A172 (cell line): ENCODE measurements at places on chromosomes 6 and 20. TPM values are rescaled to one million over a fixed set of nuclear protein-coding genes. Genes with fewer than 3 reads are reported as not detected.

The HTR1B gene
- total RNA-seq, result not detected in 2 replicates

- no peak for DNase-seq
Observed at GRCh38 chr6:31368461-31368860, 11.5 kb upstream of the HLA-B start.

The LRRN4 gene
- 0.26 and 0.86 TPM in 2 replicates for total RNA-seq

- no peak for DNase-seq
Observed at GRCh38 chr20:53981130-53981529, 89.3 kb downstream of the BCAS1 start.

- no peak for DNase-seq
Observed at GRCh38 chr6:105935416-105935815, 150.7 kb upstream of the PRDM1 start.

DNA sequence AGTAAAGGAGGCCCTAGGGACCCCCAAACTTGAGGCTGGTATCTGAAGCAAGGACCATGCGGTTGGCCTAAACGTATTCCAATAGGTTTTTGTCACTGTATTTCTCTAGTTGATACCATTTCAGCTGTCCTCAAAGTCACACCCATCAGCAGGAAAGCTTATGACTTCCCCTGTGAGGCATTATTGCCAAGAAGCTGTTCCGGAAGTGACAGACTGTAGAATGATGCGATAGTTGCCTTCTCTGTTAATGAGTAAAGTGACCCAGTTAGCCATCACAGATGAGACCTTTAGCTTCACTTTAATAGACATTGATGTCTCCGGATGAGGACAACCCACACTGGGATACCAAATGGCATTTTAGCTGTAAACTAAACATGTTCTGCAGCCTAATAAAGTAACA lies 147.9 kb downstream of the RNGTT start:
- no peak for DNase-seq

The TMX4 gene
- total RNA-seq, result 20.3 and 26.7 TPM in 2 replicates

The C20orf144 gene
- 0.05 TPM in 1 of 2 replicates, not detected in the other for total RNA-seq

The CRISP3 gene
- not detected in 2 replicates for total RNA-seq

DNA sequence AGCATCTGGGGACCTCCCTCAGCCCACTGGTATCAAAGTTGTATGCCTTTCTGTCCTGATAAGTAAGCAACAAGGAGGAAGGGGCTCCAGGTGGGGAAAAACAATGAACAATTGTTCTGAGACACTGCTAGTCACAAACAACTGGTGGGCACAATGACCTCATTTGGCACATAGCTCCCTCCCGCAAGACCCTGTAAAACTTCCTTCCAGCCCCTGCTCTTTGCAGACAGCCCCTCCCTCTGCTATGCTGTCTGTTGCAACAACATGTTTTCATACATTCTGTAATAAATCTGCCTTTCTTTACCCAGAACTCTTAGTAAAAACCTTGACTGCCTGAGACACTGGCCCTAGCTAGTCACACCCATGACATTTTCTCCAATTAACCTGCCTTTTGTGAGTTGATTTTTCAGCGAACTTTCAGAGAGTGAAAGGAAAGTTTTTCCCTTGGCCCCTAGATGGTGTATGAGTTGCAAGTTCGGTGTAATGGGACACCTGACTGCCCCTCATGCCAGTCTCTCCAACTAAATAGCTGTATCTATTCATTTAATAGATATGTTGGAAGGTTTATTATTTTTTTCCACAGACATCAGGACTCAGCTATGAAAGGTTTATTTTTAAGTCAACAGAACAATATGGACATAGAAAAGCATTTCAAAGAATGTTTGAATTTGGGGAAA lies 142.3 kb upstream of the SLC22A16 start:
- DNase-seq, result peak; percentile 17

DNA sequence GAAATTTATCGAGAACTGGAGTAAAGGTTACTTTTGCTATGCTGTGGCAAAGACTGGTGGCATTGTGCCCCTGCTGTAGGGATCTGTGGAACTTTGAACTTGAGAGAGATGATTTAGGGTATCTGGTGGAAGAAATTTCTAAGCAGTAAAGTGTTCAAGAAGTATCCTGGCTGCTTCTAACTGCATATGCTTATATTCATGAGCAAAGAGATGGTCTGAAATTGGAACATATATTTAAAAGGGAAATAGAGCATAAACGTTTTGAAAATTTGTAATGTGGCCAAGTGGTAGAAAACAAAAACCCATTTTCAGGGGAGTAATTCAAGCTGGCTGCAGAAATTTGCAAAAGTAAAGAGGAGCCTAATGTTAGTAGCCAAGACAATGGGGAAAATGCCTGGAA lies 12.3 kb upstream of the UFL1 start:
- DNase-seq, result no peak

The MAS1 gene
- total RNA-seq, result not detected in 2 replicates

The TFB1M gene
- 17.9 and 23.0 TPM in 2 replicates for total RNA-seq

The PTK6 gene
- 2.0 and 2.4 TPM in 2 replicates for total RNA-seq

DNA sequence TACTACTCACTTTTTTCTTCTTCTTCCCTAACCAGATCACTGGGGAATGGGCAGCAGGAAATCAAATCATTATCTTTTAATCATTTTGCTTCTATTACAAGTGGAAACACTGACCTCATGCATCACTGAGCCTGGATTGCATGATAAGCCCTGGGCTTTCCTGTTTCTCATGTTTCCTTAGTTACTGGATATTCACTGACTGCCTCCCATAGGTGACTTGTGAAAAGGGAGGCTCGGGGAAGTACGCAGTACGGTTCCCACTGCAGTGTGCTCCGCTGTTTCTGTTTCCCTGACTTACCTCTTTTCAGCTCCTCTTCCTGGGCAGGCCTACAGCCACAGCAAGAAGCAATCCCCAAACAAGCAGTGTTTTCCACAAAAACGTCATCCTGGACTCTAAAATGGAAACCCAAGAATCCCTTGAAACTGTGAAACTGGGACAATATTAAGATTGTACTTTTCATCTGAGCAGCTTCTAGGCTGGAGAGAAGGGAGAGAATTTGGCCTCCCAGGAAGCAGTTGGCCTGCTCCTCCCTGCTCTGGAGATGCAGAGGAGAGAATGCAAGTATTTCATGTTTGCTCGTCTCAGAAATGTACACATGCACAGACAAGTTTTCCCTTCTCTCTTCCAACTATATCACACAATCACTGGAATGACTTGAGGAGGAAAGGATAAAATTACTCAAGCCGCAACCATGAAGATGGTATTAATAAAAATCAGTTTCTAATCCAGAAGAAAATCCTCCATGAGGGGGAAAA lies 13.1 kb downstream of the BTNL2 start:
- no peak for DNase-seq

The OPRL1 gene
- total RNA-seq, result 0.81 and 1.2 TPM in 2 replicates

- DNase-seq, result no peak
Observed at GRCh38 chr20:17934141-17934862, 34.3 kb downstream of the SNX5 start.

DNA sequence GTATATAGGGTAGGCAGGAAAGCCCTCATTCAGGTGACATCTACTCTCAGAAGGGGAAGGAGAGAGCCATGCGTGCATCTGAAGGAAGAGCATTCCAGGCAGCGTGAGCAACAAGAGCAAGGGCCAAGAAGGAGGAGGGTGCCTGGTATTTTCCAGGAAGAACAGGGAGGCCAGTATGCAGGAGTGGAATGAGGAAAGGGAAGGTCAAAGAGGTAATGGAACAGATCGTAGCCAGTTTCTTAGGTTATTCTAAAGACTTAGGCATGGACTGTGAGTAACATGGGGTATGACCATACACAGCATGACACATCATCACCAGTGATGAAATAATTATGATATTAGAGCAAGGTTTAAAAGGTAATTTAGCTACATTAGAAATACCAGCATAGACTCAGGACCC lies 24.1 kb downstream of the ALDH8A1 start:
- DNase-seq, result no peak

DNA sequence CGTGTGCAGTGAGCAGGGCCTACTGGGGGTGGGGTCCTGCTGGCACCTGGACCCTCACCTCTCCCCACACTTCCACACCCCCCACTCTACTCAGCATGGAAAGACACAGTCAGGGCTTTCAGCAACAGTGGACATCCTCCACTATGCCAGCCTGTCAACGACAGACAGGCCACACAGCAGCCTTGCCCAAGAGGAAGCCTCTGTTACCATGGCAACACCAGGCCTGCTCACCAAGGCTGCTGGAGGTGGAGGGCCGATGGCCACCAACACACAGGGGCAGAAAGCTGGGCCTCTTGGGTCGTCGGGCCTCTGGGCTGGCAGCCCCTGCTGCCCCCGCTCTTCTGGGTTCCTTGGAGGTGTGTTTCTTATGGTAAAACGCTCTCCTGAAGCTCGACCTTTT lies 13.6 kb downstream of the BNIP5 start:
- DNase-seq, result no peak

- peak; percentile 53 for DNase-seq
Observed at GRCh38 chr6:140661691-140662090, 1287.2 kb upstream of the CITED2 start.

The CRIP3 gene
- not detected in 2 replicates for total RNA-seq

The MTO1 gene
- total RNA-seq, result 25.7 and 26.7 TPM in 2 replicates

- DNase-seq, result no peak
Observed at GRCh38 chr20:9574776-9575175, 60.4 kb downstream of the LAMP5 start.

- DNase-seq, result peak; percentile 16
Observed at GRCh38 chr6:26538572-26538902, 371 bp downstream of the HMGN4 start.

DNA sequence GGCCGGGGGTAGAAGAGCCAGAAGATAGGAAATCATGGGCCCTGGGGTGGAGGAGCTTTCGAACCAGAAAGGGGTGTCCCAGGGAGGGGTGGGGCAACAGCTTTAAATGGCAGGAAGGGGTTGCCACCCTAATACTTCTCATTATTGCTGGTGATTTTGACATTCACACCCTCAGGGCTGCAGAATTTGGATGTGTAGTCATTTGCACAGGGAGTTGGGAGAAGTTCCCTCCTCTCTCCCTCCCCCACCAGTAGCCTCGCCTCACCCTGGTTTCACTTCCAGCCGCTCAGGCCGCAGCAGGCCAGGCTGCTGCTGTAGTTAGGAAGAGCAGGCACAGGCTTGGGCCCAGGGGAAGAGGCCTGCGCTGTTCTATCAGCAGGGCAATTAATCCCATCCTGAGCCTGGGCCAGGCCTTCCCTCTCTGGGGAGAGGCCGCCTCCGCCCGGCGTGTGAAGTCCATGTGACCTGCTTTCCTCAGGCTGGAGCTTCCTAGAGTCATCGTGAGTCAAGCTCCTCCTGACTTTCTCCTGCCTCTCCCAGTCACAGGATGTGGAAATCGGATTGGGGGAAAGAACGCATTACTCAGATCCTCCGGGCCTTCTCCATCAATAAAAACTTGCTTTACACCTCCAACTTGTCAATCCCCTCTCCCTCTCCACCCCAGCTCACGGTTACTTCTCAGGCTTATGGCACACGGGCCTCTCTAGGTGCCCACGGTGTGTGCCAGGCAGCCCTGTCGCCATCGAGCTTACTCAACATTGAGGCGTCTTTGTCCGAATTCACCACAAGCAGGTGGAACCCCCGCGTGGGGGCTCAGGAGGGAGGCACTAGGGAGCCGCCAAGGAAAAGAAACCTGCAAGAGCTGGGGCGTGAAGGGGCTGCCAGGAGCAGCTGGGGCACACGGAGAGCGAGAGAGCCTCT lies 7.8 kb downstream of the ADTRP start:
- peak; percentile 98 for DNase-seq

DNA sequence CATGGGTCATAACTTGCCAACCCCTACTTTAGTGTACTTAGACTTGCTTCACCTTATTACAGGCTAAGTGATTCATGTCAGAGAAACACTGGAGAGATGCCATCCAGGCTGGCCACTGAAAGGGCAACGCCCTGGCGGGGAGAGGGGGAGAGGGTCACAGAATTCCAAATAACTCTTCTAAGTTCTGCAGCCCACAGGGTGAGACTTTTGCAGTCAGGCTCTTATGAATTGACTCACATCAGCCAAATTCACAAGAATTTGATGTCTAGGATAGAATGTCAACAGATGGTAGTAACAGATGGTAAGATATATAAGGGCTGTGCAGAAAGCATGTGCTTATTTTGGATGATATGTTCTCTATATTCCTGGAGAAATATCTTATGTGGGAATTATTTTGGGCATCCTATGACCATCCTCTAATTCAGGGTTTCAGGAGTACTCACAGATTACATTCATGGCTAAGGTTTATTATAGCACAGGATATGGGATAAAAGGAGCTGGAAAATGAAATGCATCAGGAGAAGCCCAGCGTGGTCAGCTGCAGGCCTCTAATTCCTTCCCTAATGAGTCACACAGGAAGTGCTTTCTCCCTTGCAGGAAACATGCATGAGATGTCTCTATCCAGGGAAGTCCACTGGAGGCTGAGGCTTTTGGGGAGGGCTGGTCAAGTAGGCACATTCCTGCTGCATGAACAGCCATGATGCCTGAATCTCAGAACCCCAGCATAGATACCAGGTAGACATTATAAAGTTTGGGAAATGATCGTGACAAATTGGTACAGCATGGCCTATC lies 58.7 kb upstream of the RIN2 start:
- DNase-seq, result peak; percentile 87

The CDSN gene
- total RNA-seq, result not detected in 2 replicates

- DNase-seq, result no peak
Observed at GRCh38 chr6:26552640-26553188, 14.5 kb downstream of the HMGN4 start.

The C4A gene
- total RNA-seq, result 1.2 and 1.6 TPM in 2 replicates

DNA sequence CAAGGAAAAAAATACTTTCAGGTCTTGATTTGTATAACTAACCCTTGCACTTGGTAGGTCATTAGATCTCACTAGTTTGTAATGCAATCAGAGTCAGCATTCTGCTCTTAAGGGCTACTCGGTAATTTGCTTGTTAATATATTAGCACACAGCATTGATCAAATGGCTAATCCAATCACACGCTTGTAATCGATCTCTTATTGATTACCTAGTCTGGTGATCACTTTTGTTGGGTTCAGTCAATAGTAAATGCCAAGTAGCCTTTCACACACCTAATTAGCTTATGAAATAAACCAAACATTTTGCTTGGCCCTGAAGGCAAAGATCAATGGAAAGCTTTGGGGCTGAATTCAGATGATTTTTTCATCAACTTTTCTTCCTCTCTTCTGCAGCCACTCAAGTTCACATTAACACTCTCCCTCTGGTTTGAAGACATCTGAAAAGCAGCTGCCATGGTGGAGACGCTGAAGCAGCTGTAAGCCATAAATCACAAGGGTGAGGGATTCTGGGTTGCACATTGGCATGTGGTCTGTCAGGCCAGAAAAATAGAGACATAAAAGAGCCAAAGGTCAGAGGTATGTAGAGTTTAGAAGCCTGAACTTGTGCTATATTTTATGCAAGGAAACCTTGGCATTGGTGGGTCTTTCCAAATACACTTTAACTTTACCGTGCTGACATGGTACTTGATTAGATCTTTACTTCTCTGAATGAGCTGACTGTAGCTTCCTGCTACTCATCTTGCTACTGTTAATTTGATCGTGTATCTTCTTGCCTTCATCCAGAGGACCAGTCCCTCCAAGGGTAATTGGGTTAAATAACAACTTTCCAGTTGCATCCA lies 234.4 kb downstream of the SIM1 start:
- no peak for DNase-seq

The DEF6 gene
- total RNA-seq, result not detected in 2 replicates

DNA sequence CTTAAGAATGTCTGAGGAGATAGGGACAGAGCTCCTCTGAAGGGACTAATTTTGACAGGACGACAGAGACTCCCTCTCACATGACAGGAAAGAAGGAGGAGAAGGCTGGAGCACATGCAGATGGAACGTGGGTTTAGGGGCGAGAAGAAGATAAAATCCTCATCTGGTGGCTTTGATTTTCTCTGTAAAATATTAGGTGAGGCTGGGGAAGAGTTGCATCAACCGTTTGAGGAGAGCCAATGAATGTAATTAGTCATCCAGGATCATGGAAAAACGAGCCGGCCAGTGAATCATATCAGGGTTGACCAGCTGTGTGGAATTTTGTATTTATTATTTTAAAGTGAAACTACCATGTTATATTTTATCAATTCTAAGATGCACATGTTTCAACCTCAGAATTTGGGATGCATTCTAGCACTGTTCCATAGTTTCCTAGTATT lies 46.9 kb upstream of the ADGRF4 start:
- DNase-seq, result peak; percentile 16
